ENCODE measurements at places on chromosomes 11 and 22. TPM values are rescaled to one million over a fixed set of nuclear protein-coding genes. Genes with fewer than 3 reads are reported as not detected.

The ROBO4 gene
- total RNA-seq = not detected

- DNase-seq = no peak
These were observed 67.9 kb downstream of the CYB5R2 start for GRCh38 chr11:7605186-7605943.

GRCh38 chr22:37870273-37870672 lies 21.1 kb downstream of the EIF3L start:
- no peak for DNase-seq

The ELFN2 gene
- total RNA-seq = 0.64 TPM

GRCh38 chr11:11346303-11346702 lies 6.7 kb downstream of the CSNK2A3 start:
- no peak for DNase-seq

Measured in H9 (cell line).